ENCODE measurements at places on chromosomes 3 and 15. TPM values are rescaled to one million over a fixed set of nuclear protein-coding genes. Genes with fewer than 3 reads are reported as not detected.

- no peak for DNase-seq
Observed at GRCh38 chr3:185720326-185720725, 104.5 kb downstream of the IGF2BP2 start.

The PLIN1 gene
- total RNA-seq = 0.11 TPM

DNA sequence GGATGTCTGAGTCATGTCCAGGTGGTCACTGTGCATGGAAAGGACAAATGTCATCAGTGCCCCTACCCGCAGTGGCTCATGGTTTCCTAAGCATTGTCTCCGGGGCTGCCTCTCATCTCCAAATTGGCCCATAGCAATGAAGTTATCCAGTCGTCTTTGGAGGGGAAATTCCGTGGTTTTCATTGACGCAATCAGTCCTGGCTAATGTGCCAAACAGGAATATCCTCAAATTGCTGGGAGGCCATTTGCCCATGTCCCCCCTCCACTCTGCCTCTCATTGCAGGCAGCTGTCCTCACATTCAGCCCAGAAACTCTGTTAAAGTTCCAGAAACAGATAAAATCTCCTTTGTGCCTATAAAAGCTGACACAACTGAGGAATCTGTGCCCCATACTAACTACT, 81.6 kb downstream of the MCTP2 start:
- no peak for DNase-seq

The CPEB1 gene
- 7.1 TPM for total RNA-seq

DNA sequence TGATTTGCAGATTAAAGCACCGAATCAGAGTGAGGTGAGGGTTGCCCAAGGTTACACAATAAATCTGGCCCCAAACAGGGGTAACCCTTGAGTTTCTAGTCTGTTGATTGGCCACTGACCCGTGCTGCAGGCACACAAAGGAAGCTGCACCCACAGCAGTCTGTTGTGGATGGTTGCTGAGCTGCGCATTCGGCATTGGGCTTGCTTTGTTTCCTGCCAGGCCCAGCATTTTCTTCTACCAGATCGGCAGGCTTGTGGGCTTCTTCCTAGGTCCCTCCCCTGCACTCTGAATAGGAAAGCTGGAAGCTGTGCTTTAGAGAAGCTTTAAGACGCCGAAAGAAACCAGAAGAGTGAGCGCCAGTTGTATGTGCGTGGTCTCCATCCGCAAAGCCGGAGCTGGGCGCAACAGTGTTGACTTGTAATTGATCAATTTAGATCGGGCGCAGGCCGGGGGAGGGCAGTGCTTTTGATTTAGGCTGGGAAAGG, 12.1 kb downstream of the B3GNT5 start:
- no peak for DNase-seq

All from adrenal gland (tissue), 19 donors.